ENCODE measurements at places on chromosomes 7 and 10. TPM values are rescaled to one million over a fixed set of nuclear protein-coding genes. Genes with fewer than 3 reads are reported as not detected.

ANAPC16 gene
- total RNA-seq: 34.2 TPM

NODAL gene
- total RNA-seq: not detected

TMEM236 gene
- total RNA-seq: 0.18 TPM

CUZD1 gene
- total RNA-seq: not detected

ANKRD1 gene
- not detected for total RNA-seq

PILRA gene
- total RNA-seq: 0.61 TPM

ICA1 gene
- total RNA-seq: 12.6 TPM

LIPF gene
- not detected for total RNA-seq

DNAJC12 gene
- not detected for total RNA-seq

DNA sequence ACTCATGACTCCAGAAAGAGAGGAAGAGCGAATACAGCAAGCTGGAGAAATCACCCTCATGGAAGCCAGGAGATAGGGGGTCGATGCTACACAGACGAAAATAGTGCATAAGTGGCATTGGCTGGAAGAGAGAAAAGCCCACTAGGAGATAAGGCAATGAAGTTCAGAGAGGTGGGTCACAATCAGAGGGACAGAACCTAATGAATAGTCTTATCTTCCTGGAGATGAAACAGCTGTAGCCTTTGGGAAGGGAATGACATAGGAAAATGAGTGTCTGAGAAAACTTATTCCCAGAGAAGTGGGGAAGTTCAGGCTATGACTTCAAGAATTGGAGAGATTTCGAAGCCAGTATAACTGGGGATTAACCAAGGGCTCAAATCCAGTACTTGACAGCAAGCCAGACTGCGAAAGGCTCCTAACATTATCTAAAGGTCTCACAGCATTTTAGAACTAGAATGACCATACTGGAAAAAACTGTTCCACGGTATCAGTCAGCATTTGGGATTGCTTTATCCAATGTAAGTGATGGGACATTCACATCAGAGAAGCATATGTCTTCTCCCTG, 211.1 kb downstream of the ZNF365 start:
- DNase-seq: no peak

DNA sequence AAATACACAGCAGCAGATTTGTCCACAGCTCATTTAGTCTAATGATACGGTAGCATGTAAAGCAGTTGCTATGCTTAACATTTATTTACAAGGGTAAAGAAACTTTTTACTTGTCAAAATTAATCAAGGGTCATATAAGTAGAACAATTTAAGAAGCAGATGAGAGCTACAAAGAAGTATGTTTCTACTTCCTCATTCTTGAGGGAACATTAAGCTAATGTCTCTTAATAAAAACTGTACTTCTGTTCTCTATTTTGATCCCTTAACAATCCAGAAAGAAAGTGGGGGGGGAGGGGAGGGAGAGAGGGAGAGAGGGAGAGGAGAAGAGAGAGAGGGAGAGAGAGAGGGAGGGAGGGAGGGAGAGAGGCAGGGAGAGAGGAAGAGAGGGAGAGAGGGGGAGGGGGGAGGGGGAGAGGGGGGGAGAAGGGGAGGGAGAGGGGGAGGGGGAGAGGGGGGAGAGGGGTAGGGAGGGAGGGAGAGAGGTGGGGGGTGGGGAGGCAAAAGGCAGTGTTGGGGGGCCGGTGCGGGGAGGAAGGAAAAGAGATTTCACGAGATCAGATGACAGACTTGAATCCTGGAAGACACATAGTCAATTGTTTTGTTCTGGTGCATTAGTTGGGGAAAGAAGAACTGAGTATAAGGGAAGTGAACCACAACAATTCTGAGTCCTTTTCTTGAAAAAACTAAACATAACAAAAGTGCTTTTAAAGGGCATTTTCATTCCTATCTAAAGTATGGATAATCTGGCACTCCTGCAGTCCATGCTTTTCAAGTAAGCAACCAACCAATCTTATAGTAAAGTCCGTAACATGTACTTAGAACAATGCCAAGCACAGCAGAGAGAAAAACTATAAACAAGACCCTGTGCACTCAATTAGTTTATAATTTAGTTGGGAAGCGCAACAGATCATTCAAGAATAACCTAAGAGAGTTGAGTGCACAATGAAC, 128.0 kb downstream of the USP6NL start:
- DNase-seq: no peak

GRCh38 chr7:95141755-95142154, 182.6 kb downstream of the PON1 start:
- DNase-seq: no peak

GRCh38 chr7:132078891-132079735, 497.2 kb downstream of the PLXNA4 start:
- DNase-seq: no peak

GRCh38 chr10:87723500-87723899, 63.8 kb downstream of the PAPSS2 start:
- no peak for DNase-seq

GRCh38 chr7:42020061-42020460, 216.9 kb downstream of the GLI3 start:
- no peak for DNase-seq

- no peak for DNase-seq
Measured at GRCh38 chr7:13466874-13467547, 522.5 kb downstream of the ETV1 start.

DNA sequence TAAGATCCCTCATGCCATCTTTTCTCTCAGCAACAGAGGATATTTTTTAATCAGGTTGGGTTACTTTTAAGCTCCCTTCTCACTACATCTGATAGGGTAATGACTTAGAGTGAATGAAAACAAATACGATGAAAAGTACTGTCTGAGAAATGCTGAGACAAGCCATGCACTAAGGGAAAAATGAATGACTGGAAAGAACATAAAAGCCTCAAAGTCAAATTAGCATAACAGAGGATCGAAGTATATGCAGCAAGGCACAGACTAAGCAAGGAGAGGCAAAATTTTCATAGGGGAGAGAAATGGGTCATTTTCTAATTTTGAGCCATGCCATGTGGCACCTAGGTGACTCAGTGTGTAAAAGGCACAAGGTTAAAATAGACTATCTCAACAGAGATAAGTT, 8.5 kb upstream of the POT1 start:
- DNase-seq: no peak

- DNase-seq: no peak
Measured at GRCh38 chr7:54841772-54842697, 83.0 kb upstream of the SEC61G start.

DNA sequence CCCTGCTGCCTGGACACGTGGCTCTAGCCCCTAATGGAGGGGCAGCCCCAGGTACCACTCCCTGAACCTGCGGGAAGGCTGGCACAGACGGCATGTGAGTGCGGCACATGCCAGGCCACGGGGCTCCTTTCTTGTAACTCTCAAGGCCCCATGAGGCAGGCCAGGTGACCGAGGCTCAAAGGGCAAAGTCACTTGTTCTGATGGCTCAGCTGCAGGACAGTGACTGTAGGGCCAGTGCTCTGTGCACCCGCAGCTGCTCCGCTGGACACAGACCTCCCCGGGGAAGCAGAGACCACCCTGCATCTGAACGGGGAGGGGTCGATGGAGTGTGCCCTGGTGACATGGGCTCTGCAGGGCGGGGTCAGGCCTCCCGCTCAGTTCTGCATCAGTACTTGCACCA, 55.3 kb downstream of the PTPRE start:
- DNase-seq: no peak

DNA sequence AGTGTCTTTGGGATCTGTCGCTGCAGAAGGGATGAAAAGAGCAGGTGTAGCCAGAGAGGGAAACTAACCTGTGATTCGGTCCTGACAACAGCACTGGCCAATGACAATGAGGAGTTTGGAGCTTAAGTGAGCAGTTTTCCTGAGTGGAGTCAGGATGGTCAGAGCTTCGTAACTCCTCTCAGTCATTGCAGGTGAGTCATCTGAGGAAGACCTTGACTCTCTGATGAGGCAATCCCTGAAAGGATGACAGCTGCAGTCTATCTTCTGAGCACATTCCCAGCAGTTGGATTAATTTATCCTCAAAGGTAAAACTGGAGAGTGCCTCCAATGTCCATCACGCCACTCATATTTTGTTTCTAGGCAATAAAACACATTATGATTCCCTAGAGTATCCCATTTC, 401.9 kb downstream of the POM121L12 start:
- no peak for DNase-seq

DNA sequence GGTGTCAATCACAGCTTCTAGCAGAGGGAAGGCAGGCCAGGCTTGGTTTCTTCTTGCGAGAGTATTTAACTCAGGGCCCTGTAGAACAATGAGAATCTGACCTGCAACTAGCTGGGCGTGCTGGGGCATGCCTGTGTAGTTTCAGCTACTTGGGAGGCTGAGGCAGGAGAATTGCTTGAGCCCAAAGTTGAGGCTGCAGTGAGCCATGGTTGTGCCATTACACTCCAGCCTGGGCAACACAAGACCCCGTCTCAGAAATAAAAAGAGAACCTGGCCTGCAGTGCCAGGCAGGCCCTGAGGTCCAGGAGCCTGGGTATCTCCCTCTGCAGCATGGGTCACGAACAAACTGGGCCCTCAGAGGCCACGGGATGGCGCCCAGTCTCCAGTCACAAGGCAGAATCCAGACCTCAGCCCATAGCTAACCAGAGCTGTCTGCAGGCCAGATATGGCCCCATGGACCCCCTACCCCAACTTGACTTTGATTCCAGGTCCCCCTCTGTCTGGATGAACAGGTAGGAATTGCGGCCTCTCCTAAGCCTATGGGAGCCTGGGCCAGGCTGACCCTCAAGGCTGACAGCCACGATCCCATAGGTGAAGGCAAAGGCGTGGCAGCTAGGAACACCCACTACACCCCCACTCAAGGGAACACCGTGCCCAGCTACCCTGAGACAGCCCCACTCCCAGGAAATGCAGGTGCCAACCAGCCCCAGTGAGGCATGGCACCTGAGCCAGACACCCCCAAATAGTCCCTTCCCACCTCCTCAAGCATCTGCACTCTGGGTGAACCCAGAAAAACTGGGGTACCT, 102.7 kb upstream of the TNRC18 start:
- DNase-seq: no peak

DNA sequence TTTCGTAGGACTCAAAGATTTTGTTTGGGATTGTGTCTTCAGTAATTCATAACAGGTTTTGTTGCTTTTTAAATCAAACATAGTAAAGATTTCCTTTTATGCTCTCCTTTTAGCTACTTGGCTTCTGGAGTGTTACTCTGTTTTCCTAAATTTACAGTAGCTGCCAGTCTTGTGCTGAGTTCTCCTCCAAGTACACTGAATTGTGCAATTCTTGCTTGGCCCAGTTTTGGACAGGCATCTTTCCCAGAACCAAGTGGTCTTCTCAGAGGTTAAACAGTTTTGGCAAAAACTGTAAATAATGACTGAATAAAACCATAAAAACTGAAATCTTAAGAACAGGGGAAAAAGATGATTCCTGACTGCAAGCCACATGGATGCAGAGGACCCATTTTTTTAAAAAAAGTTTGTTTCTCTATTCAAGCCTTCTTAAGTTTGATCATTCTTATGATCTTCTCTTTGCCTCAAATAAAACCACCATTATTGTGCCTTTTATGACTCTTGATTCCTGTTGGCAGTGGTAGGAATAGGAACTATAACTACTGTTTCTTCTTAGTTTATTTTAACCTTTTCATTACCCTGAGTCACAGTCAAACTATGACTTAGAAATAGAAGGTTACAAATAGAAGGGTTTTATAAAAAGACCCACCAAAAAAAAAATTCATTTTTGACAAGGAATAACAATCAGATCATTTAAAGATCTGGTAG, 88.0 kb downstream of the MDFIC start:
- no peak for DNase-seq

DNA sequence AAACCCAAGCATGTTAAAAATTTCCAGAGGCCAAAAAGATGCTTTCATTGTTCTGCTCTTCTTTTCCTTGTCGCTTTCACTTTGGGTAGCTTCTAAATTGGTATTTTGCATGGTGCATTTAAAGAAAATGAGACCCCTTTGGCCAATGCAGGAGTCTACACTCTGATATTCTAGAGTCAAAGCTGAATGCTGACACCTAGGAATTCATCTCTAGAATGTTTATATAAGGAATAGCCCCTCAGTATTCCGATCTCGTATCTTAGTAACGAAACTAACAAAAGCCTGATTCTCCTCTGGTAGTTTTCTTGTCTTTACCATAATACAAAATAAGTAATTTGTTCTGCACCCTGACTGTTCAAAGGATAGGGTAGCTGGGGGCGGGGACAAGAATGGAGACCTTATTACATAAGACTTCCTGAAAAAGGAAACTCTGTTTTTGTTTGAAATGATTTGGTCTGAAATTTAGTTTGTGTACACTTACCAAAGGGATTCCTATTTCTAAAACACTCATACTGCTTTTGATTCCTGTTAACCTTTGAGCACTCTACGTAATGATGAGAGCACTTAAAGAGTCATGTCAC, 17.1 kb downstream of the IKZF1 start:
- no peak for DNase-seq

- DNase-seq: no peak
Measured at GRCh38 chr10:12783293-12783692, 218.2 kb downstream of the CCDC3 start.

GRCh38 chr7:83301416-83301815, 138.7 kb upstream of the PCLO start:
- DNase-seq: no peak

GRCh38 chr10:132493756-132494290, 43.8 kb upstream of the INPP5A start:
- DNase-seq: no peak

- no peak for DNase-seq
Measured at GRCh38 chr10:110568055-110568735, 700 bp downstream of the SMC3 start.

GRCh38 chr7:128710481-128710880, 28.7 kb upstream of the CALU start:
- DNase-seq: no peak

DNA sequence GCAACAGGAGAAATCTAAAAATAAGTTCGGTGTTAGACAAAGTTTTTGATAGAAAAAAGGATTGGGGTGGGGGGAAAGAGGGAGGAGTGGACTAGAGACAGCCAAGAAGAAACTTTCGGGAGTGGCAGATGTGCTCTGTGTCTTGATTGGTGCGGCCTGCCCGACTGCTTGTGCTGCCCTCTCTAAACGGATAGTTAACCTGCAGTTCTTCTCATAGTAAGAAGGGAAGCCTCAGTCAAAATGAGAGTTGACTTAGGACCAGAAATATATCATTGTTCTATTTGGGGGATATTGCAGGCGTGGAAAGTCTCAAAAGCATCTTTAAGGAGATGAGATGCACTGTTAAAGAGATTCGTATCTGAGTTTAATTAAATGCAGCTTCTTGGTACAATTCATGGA, 39.3 kb downstream of the UBE3C start:
- DNase-seq: no peak
